Stimulated activated CD4-positive, alpha-beta T cell treated with anti-CD3 and anti-CD28 coated beads, Interleukin-1b, Interleukin-23, amount 100 ng/mL, for 4 hours (primary cell): ENCODE measurements at places on chromosomes 5 and 9.

DNA sequence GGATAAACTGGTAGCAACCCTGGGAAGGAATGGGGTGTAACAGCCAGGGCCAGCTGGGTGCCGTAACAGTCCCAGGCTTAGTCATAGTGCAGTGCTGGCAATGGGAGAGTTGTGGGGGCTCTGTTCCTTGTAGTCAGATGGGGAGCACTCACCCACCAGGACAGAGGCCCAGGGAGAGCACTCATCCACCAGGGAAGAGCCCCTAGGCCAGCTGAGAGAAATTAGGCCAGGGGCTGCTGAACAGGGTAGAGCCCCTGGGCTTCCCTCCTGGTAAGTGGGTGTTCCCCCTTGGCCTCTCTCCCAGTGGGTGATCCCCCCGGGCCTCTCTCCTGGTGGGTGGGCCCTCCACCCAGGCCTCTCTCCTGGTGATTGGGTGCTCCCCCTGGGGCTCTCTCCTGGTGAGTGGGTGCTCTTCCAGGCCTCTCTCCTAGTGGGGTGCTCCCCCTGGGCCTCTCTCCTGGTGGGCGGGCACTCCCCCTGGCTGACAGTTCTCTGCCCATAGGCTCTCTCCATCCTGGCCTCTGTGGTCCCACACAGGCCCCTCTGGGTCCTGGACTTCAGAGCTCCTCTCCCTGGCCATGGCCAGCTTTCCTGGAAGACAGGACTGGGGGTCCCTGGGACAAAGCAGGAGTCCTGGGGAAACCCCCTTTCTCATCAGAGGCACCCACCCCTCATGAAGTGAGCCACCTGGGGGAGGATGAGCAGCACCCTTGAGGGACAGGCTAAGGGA, 13.4 kb downstream of the FGD3 start:
- DNase-seq: no peak

DNA sequence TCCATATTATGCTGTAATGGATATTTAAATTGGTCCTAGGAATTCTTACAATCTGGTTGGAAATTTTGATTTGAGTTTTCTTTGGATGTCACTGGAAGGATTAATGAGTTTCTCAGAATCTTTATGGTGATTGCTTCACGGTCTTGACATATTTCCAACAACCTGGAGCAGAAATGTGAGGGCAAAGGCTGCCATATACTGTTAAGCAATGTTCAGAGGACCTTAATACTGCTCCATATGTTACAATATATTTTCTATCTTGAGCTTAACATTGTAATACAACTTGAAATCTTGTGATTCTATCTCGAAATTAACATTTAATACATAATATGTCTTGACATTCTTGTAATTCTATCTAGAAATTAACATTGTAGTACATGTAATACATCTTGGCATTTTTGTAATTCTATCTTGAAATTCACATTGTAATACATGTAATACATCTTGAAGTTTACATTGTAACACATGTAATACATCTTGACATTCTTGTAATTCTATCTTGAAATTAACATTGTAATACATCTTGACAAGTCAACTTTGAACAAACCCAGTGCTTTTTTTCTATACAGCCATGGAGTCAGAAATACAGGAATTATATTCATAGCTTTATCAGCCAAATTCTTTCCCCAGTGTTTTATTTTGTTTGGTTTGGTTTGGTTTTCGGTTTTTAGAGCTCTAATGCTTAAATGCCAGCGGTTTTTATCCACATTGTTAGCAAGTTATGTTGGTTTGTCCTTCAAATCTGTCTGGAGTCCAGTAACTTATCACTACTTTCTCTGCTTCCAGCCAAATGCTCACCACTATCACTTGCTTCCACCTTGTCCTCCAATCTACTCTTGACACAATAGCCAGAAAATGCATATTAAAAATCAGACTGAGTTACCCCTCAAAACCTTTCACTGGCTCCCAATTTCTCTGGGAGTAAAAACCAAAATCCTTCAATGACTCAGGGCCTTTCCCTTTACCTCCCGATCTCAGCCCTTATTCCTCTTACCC, 3.0 kb upstream of the TUT7 start:
- no peak for DNase-seq

- no peak for DNase-seq
Measured at GRCh38 chr5:38527475-38527874, 29.0 kb downstream of the LIFR start.

DNA sequence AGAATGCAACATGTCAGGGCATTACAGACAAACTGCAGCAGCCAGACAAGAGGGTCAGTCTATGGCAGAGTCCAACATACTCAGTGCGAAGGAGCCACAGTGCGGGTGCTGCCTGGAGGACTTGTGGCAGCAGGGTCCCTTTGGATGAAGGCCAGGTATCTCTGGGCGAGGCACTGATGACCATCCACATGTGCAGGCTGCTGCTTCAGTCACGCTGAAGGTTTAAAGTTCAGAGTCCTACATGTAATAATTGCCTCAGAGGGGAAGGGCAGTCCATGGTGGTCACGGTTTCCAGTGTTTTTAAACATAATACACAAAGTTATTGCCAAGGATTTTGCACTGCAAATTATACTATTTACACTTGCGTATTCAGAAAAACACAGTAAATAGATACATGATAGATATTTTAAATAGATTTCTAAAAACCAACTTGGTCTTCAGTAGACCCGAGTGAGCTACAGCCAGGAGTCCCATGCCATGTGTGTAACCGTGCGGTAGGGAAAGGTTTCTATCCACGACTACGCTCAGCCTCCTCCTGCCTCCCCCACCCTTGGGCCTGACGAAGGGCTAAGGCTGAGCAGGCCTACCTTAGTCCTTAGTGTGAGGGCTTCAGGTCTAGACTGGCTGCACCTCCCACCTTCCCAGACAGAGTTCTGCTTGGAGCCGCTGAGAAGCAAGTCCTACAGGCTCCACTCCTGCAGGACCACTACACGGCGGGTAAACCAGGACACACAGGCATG, 76.2 kb downstream of the GPR21 start:
- DNase-seq: no peak

GRCh38 chr5:142740474-142741242, 29.5 kb upstream of the ARHGAP26 start:
- DNase-seq: no peak

DNA sequence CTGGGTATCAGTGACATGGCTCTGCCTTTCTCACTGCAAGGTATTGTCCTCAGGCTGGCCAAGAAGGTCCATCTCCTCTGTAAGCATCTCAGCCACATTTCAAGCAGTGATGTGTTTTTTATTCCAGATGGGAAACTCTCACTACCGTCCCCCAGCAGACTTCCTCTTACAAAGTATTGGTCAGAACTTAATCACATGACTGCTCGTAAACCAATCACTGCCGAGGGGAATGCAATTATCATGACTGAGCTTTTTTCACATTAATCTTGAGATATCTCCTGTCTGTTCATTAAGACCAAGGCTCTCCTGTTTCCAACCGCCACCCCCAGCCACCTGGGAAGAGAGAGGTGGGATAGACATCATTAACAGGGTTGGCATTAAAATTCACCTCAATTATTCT, 76.4 kb downstream of the BNC2 start:
- DNase-seq: no peak

GRCh38 chr5:172743112-172743959, 27.7 kb downstream of the DUSP1 start:
- no peak for DNase-seq

DNA sequence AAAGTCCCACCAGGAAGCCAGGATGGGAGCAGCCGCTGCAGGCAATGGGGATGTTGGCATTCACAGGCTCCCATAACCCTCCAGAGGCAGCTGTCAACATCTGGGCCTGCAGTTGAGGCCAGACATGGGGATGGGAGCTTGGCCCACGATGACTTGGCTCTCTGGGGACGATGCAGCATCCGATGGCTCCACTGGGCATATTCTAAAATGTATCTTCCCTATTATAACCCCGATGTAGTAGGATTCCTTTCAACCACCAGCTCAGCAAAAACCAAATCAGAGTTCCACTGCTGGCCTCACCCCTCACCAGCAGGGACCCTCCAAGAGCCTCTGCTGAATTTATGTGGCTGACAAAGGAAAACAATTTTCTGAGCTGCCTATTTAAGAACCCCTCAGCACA, 7.1 kb downstream of the SPRY4 start:
- DNase-seq: no peak

- no peak for DNase-seq
Measured at GRCh38 chr5:32520972-32521371, 64.4 kb upstream of the SUB1 start.

- DNase-seq: no peak
Measured at GRCh38 chr5:112697322-112697721, 40.4 kb upstream of the APC start.

DNA sequence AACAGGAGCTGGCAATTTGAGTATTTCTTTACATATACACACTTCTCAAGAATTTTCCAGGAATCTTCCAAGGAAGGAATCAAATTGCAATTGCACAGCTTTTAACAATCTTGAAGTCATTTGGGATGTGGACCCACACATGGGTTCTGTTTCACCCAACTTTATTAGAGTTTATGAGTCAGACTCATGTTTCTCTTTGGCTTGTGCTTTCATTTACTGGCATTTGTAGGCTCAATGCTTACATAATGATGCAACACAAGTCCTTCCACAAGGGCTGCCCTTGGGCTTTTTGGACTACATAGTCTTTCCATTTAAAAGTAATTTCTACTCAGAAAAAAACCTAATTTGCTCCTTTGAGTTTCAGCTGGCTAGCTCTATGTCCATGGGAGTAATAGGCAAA, 4.6 kb upstream of the CDC37L1 start:
- DNase-seq: no peak

DNA sequence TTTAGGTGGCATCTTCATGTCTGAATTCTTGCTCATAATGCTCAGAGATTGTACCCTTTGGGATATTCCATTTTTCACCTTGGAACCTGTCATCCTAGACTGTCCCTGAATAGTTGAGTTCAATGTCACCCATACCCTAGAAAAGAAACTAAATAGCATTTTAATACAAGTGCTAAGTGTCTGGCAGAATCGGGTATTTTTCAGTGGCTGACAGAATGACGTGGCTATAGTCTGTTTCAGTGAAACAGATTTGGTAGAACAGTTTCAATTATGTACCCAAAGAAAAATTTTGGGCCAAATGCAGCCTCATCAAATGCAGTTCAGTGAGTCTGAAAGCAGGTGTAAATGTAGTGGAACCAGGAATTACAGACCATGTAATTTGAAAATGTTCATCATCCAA, 1041.2 kb downstream of the DTWD2 start:
- no peak for DNase-seq

DNA sequence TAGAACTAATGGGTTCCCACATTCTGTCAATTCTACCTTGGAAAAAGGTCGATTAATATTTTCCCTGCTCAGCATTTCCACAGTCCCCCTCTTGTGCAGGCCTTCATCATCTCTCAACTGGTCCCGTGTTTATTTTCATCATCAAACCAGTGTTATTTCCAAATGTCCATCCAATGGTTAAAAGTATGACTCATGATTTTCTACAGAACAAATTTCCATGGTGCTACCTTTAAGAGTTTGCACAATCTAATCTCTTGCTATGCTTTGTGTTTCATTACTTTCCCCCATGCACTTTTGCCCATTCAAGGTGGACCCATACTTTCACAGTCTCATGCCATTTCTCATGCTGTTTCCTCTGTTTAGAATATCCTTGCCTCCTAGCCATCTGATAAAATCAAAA, 143.7 kb downstream of the CCDC192 start:
- DNase-seq: no peak

DNA sequence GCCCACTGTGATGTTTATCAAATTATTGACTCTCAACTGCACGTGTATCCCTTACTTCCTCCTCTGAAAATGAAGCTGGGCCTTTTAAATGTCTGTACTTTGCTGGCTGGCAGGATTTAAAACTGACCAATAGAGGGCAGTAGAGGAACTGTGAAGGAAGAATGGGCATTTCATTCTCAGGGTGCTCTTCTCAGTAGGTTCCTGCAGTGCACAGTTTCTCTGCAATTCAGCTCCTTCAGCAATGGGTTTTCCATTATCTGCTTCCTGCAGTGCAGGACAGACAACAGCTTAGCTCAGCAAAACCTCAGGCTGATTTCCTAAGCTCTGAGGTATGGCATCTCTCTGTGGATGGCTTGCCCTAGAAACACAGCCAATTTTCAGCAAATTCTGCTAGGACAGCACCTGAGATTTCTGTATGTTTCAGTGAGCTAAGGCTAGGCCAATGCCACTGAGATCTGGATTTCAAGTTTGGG, 298.4 kb upstream of the PRDM9 start:
- DNase-seq: no peak

DNA sequence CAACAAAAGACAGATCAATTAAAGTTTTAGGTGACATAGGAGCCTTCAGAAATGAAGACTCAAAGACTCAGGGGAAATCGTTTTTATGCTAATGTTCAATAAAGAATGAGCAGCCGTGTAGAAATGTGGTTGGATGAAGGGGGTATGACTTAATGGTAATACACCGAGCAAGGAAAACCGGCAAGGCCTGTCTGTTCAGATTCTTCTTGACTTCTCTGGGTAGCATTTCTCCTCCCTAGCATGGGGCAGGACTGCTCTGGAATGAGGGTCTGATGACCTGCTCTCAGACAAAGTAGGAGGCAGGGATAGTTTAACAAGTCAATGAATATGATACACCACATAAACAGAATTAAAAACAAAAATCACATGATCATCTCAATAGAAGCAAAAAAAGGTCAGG, 487.4 kb downstream of the ZNF608 start:
- no peak for DNase-seq

GRCh38 chr5:95649842-95650620, 3.5 kb downstream of the RFESD start:
- DNase-seq: no peak

DNA sequence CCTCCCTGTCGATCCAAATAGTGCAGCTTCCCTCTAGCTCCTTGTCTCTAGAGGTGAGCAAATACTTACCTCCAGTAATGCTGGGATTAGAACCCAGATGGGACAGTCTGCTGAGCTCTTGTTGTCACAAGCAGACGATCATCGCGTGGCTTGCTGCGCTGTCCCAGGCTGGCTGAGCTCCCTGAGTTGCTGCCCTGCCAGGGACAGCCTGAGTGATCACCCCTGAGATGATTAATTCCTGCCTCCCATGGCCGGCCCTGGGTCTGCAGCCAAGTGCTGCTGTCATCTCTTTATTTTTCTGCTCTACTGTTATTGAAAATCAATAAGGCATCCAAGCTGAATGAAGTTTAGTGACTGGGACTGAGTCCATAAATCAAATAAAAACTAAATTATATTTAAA, 94.0 kb upstream of the ALDH1B1 start:
- DNase-seq: no peak
